Stomach (tissue), 19 donors: ENCODE measurements at places on chromosomes 11 and 22. TPM values are rescaled to one million over a fixed set of nuclear protein-coding genes. Genes with fewer than 3 reads are reported as not detected.

DNA sequence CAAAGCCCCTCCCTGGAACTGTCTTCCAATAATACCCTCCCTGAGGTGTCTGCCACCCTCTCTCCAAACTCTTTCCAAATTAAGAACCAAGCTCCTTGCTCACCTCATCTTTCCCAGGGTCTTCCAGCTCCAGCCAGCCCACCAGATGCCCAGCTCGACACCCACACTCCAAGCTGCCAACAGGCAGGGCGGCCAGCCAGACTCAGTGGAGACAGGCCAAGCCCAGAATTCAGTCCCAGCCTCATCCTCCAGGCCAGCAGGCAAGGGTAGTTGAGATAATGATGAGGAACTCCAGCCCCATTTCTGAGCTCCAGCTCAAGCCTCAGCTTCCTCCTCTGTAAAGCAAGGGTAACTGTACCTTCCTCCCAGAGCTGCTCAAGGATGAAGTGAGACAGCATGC is 132.9 kb downstream of the CHST1 start:
- no peak for DNase-seq

Gene SF3B2
- 99.9 TPM for polyA plus RNA-seq

DNA sequence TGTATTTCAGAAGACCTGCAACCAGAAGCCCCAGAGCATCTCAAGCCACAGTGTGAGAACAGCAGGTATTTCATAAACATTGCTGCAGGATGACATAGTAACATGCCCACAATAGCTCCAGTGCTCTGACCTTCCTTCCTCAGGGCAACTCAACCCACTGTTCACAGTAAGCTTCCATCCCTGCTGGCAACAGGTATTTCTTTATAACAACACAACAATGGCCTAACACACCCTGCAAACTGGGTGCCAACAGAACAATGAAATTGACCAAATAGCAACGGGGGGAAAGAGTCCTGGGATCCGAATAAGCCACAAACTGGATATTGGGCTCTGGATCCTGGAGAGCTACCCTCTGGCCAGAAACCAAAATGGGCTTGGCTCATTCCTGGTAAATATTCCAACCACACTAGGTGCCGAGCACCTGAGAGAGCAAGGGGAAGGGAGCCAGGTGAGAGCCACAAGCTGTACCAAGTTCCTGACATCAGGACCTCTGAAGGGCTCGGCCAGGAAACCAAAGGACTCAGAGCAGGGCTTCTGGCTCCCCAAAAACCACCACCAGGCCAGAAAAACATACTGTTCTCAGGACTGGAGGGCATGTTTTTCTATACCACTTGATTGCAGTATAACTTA is 99.5 kb downstream of the MICAL3 start:
- DNase-seq, result peak; percentile 60

GRCh38 chr11:19767627-19768151 is 55.1 kb downstream of the NAV2 start:
- no peak for DNase-seq
